ENCODE measurements at places on chromosomes 3 and 15.

GRCh38 chr3:104070906-104071305, 1295.8 kb upstream of the ALCAM start:
- DNase-seq, result no peak

- DNase-seq, result no peak
Measured at GRCh38 chr15:34223904-34224596, 766 bp upstream of the EMC4 start.

DNA sequence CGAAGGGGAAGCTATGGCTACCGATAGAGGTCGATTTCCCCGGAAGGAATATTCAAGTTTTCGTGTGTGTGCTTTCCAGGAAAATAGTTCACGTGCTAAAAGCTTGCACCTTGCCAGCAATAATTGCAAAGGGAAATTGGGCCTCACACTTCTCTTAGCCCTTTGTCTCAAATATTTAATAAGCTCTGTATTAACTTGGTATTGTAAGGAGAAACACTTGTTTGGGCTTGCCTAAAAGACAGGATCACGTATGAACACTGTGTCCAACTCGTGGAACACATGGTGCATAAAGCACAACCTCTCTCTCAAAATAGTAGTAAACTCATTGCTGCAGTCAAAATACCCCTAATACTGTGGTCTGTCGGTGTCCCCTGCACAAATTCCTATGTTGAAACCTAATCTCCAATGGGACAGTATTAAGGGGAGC, 352 bp upstream of the TMF1 start:
- DNase-seq, result no peak

- no peak for DNase-seq
Measured at GRCh38 chr15:35519541-35520149, 26.3 kb downstream of the DPH6 start.

DNA sequence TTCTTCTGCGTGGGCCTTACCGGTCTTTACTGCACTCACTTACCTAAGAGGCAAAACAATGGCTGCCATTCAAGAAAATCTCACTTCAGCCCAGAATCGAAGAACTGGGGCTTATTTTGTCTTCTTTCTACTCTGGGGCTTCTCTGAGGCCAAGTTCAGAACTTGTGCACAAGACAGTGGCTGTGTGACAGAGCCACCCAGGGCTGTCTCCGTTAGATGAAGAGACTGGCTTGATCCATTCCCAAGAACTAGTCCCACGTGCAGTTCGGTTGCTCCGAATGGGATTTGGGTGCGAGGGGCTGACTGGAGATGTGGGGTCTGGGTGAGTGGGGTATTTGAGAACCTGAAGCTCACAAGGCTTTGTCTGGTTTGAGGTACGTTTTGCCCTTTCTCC, 795 bp upstream of the TCF12 start:
- peak; percentile 57 for DNase-seq

DNA sequence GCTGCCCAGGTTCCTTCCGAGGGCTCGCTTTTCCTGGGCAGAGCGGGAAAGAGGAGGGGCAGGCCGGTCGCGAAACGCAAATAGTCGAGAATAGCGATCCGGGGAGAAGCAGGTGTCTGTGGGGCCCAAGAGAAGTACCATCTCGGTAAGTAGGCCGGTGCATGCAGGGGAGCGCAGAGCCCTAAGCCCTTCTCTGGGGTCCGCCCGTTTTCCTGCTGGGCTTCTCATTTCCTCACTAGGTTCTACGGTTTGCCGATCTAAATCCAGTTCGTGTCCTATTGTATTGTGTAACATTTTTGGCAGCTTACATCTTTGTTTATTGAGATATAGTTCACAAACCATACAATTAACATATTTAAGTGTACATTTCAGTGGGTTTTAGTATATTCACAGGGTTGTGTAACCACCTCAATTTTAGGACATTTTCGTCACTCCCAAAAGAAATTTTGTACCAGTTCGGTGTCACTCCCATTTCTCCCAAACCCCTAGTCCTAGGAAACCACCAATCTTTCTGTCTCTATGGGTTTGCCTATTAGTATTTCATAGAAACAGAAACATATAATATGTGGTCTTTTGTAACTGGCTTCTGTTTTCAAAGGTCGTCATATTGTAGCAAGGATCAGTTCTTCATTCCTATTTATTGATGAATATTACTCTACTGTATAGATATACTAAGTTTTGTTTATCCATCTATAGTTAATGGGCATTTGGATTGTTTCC, 6.8 kb upstream of the TRIM69 start:
- no peak for DNase-seq

DNA sequence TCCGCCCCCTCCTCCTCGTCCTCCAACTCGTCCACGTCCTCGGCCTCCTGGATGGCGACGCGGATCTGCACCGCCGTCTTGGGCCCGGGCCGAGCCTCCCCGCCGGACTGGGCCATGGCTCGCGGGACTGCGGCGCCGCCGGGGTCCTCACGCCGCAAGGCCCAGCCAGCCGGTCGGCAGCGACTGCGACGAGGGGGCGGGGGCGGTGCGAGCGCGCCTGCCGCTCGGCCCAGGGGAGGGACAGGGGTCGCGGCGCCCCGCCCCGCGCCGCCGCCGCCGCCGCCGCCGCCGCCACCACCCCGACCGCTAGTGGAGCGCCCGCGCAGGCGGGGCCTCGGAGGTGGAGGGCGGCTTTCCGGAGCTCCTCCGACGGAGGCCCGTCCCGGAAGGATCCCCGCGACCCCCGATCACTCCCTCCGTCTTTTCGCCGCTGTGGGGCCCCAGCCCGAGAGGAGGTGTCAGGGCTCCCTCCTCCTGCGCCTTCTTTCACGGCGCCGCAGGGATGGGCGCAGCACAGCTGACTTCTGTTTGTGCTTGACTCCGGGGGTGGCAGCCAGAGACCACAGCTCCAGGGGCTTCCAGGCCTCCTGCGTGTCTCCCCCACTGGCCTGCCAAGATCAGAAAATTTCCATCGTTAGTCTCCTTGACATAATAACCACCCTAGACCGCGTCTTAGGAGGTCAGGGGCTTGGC, at the start of gene LARP6:
TSS of gene LARP6 (minus strand) at position 185 of the 693 bp plus-strand sequence. CDS start at position 116, 69 bp downstream.
- peak; percentile 60 for DNase-seq

- DNase-seq, result no peak
Measured at GRCh38 chr3:187012609-187013051, 82.3 kb downstream of the ST6GAL1 start.

- DNase-seq, result no peak
Measured at GRCh38 chr3:19799115-19799514, 134.9 kb downstream of the EFHB start.

DNA sequence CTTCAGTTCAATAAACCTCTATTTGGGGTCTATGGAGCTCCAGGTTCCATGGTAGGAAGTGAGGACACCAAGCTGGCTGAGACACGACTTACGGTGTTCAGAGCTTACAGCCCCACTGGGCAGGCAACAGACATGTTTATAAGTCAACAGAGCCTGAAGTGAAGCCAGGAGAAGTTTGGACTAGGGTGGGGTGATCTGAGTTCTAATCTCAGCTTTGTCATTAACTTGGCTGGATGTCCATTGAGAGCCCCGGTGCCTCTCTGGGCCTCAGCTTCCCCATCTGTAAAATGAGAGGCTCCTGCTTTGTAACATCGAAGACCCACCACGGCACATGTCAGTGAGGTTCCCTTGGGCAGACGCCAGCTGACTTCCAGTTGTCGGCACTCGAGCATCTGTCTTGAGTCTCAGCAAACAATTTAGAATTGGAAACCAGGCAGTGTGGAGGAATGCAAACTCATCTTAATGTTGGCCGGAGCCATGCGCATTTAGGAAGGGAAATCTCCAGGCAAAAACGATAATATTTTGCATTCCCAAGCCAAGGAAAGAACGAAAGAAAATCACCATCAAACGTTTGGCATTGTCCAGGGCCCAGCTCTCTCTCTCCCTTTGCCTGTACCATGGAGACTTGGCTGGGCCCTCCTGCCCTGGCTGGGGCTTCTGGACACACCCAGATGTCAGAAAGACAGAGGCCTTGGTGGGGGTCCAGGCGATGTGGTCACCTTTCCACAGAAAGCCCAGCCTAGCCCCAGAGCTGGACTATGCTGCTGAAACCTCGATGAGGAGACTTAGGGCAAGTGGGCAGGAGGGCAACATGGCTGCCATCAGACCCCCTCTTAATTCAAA, 18.4 kb downstream of the ITGA11 start:
- no peak for DNase-seq

GRCh38 chr15:58755956-58756355, 6.4 kb upstream of the ADAM10 start:
- no peak for DNase-seq

GRCh38 chr3:34200576-34200975, 402.1 kb downstream of the PDCD6IP start:
- DNase-seq, result no peak

DNA sequence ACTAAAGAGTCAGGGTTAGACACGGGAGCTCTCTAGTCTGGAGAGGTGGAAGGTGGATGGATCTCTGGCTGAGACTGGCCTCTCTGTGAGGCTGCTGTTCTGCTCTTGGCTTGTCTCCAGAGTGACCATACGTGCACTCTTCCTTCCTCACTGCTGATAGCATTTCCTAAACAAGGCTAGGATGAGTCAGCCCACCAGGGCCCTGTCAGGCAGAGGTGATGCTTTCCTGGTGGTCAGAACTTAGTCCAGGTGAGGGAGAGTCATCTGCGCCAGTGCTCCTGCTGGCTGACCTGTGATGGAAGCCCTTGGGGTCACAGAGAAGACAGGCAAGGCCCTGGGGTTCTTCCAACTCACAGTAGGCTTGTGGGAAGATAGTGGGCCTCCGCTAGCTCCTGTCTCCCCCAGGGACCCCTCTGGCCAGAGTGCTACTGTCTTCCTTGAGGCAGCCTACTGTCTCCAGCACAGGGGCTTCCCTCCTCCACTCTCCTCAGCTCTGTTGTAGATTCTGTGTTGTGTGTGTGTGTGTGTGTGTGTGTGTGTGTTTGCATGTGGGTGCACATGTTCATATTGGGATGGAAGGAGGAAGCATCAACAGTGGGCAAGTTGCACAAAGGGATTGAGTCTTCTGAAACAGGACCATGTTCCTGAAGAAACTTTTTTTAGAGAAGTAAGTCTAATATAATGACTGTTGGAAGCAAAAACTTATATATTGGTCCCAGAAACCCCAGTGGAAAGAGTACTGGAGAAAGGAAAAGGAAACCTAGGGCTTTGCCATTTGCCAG, 16.5 kb downstream of the ALPK3 start:
- no peak for DNase-seq

DNA sequence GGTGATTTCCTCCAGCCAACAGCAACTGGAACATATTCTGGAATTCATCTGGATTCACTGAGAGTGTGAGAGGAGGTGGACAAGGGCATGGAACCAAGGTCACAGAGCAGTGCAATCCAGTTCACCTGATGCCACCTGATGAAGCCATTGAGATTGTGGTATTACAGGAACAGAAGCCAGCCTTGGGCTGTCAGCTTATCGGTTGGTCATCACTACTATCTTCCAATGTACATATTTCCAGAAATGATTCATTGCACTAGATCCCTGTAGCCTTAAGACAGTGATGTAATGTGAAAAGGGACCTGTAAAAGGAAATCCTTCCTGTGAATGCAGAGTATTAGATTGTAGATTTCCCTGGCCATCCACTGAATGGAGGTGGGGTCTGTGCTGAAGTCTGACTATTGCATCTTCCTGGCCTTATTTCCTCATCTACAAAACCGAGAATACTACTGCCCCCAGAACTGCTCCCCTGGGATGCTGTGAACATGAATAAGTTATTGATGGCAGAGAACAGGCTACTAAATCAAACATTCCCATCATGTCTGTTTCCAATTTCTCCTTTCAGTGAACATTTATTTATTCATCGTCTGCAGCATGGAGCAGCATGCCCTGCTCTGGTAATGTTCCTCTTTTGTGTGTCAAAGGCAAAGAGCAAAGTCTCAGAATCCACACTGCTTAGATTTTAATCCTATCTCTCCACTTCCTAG, 47.4 kb upstream of the TPM1 start:
- no peak for DNase-seq

DNA sequence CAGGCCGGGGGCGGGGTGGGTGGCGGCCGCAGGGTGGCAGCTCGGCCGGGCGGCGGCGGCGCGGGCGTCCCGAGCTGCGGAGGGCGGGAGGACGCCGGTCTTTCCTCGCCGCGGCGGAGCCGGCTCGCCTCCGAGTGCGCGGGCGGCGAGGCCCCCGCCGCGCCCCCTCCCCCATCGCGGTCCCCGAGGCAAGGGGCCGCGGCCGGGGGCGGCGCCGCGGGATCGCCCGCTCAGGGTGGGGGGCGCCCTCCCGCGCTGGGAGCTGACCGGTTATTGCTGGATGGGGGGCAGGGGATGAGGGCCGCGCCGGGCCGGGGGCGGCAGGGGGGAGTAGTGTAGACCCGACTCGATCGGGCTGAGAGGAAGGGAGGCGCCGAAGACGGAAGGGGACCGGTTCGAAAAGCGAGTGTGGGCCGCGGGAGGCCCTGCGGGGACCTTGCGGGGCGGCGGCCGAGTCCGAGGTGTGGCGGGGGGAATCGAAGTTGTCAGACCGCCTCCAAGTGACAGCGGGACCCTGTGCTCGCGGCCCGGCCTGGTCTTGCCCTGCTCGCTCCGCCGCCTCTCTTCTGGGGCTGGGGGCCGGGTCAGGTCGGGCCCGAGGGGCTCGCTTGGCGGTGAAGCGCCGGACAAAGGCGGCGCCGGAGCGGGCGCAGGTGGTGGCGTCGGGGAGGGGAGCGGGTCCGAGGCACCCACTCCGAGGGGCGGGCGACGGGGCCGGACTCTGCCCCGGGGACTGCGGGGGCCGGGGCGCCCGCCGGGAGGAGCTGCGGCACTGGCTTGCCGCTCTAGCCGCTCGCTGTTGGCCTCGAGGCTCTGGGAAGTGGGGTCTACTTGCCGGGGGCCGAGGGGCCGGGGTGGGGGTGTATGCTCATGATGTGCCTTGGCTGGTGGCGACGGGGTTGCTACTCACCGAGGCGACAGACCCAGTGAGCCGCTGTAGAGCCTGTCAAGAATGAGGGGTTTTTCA, 1.1 kb downstream of the BAHD1 start:
- DNase-seq, result no peak

DNA sequence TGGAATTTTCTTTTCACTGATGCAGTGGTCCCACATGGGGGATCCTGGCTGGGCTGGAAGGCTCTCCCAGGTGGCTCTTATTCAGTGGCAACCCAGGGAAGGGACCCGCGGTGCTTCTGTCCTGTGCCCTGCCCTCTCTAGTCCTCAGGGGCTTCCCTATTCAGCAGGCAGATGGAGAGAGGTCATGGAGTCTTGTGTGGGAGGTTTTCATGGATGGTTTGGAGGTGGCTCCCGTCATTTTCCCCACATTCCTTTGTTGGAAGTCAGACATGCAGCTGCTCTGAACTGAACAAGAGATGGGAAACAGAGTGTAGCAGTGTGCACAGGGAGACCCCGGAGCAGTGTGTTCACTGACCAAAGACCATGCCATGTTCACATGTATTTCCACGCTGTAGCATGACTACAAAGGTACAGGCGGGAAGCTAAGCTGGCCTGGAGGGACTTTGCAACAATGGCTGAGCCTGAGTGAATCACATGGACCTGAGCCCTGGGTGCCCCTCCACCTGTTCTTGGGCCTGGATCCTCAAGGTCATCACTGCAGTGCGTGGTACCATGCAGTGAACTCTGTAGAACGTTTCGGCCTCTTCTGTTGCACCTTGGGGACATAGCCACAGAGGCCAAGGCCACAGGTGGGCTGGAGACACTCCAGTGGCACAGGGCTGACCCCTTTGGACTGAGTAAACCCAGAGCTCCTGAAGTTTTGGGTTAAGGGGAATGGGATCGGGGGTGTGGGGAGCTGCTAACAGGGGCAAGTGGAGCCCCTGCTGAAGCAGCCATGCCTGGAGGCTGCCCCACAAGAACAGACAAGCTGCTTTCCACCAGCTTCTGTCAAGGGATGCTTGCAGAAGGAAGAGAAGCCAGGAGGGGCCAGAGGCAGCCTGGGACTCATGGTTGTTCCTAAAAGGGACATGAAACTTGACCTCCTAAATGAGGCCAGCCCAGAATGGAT, 123.0 kb downstream of the ASB7 start:
- no peak for DNase-seq
